ENCODE measurements at places on chromosomes 1 and 21. TPM values are rescaled to one million over a fixed set of nuclear protein-coding genes. Genes with fewer than 3 reads are reported as not detected.

GRCh38 chr1:152179566-152179965 is 20.5 kb upstream of the RPTN start:
- H3K36me3 ChIP-seq, result no peaks in the 10 kb centered on the region
- H3K27ac ChIP-seq, result no peak overlapping the region
- no peak overlapping the region for H3K4me3 ChIP-seq
- DNase-seq, result no peak
- no peaks in the 10 kb centered on the region for H3K27me3 ChIP-seq

Gene KLHDC8A
- total RNA-seq, result not detected

Gene RNF2
- total RNA-seq, result 8.8 TPM

Gene GJA9
- not detected for total RNA-seq

GRCh38 chr1:241408170-241408569 is 51.2 kb upstream of the RGS7 start:
- H3K36me3 ChIP-seq, result no peaks in the 10 kb centered on the region
- H3K27ac ChIP-seq, result no peak overlapping the region
- no peak overlapping the region for H3K4me3 ChIP-seq
- H3K27me3 ChIP-seq, result no peaks in the 10 kb centered on the region

DNA sequence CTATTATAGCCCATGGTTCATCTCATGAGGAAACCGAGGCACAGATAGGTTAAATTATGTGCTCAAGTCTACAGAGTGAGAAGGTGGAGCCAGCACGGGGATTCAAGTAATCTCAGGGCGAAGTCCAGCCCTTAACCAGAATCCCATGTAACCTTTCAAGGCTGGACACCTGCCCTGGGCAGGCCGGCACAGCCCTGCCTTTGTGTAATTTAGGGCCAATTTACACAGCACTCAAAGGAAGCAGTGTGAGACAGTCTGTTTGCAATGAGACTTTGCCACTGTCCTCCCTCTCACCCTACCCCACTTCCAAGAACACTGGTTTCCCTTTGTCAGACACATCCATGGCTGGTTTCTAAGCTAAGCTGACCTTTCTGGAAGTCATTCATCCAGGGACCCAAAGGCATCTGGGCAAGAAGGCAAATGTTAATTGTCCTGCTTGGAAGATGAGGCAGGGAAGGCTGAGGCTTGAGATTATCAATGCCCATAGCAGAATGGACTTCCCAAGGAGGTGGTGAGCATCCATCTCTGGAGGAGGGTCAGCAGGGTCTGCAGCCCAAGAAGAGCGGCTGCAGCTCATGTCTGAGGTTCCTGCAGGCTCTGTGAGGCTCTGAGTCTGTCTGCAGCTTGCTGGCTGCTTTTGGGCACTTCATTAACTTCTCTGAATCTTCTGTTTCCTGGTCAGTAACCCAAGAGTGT is 159.2 kb downstream of the TRABD2B start:
- no peaks in the 10 kb centered on the region for H3K27me3 ChIP-seq
- DNase-seq, result peak; percentile 63
- H3K36me3 ChIP-seq, result no peaks in the 10 kb centered on the region
- H3K4me1 ChIP-seq, result no peaks in the 10 kb centered on the region
- no peak overlapping the region for H3K4me3 ChIP-seq

GRCh38 chr1:201918343-201918742 is 28.0 kb downstream of the LMOD1 start:
- no peak overlapping the region for H3K4me3 ChIP-seq
- H3K27me3 ChIP-seq, result no peaks in the 10 kb centered on the region
- H3K36me3 ChIP-seq, result no peaks in the 10 kb centered on the region
- peak overlapping the region; percentile 93 for H3K27ac ChIP-seq

- no peak overlapping the region for H3K27ac ChIP-seq
- H3K4me3 ChIP-seq, result no peak overlapping the region
- DNase-seq, result no peak
- no peaks in the 10 kb centered on the region for H3K4me1 ChIP-seq
- H3K27me3 ChIP-seq, result no peaks in the 10 kb centered on the region
- no peaks in the 10 kb centered on the region for H3K36me3 ChIP-seq
Measured at GRCh38 chr1:247551721-247552120, 2.8 kb downstream of the GCSAML start.

DNA sequence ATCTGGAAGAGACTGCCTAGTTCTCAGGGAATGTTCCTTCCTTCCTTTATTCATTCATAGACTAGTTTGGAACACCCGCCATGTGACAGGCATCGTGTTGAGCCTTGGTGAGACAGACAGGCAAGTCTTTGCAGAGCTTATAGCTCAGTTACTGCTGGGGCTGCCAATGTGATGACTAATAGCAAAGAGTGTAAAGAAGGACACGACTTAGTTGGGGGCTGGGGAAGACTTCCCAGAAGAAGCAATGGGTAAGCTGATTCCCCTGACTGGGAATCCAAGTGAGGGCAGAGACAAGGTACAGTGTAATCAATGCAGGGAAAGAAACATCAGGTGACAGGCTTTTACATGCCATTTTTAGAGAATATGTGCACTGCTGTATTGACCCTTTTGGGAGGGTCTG is 51.2 kb downstream of the TENT5C start:
- no peak overlapping the region for H3K4me3 ChIP-seq
- H3K27ac ChIP-seq, result peak overlapping the region; percentile 78
- no peaks in the 10 kb centered on the region for H3K36me3 ChIP-seq
- no peaks in the 10 kb centered on the region for H3K27me3 ChIP-seq
- no peaks in the 10 kb centered on the region for H3K4me1 ChIP-seq

GRCh38 chr1:110951161-110951560 is 12.6 kb downstream of the LRIF1 start:
- H3K4me3 ChIP-seq, result no peak overlapping the region
- no peak for DNase-seq
- H3K4me1 ChIP-seq, result no peaks in the 10 kb centered on the region
- H3K27me3 ChIP-seq, result no peaks in the 10 kb centered on the region

All from Peyer's patch (tissue), 4 donors.